Activated naive CD4-positive, alpha-beta T cell treated with anti-CD3 and anti-CD28 coated beads, Interleukin-2, amount 50 U/mL, for 72 hours (primary cell): ENCODE measurements at places on chromosomes 6 and 20.

DNA sequence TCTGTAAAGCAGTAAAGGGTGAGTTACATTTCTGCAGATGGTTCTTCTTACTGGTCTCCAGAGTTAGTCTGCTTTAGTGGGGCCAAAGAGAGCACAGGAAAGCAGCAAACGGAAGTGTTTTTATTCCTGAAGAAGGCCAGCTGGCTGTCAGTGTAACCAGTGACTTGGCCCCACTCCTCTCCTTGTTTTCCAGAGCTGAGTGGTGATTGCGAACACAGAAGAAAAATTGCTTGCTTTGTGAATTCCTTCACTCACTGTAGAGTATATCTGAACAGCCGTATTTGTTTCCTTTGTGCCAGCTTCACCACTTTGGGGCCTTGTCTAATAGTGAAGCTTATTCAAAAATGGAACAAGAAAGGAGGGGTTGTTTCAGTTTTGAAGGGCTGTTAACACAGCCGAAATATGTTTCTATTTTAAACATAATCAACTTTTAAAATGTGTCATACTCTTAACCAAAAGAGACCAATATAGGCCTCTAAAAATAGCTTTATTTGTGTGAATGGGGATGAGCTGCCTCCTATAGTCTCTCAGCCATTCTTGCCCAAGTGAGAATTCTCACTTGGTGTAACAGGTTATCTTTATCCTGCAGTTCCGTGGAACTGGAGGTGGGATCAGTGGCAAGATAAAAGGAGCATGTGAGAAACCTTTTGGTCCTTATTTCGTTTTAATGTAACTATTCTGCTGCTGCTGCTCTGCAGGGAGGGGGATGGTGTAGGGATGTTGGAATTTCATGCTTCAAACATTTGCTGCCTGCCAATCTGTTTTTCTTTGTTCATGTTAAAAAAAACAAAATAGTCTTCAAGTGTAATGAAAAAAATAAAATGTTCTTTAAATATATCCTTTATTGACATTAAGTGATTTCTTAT lies 37.8 kb downstream of the ZC2HC1B start:
- DNase-seq = no peak

- no peak for DNase-seq
These were observed 30.0 kb upstream of the PHACTR2 start for GRCh38 chr6:143647732-143648131.

- no peak for DNase-seq
These were observed 172.4 kb upstream of the MYLIP start for GRCh38 chr6:15956205-15957106.

- no peak for DNase-seq
These were observed 11.8 kb upstream of the CD93 start for GRCh38 chr20:23097636-23098580.

GRCh38 chr20:18904624-18905023 lies 91.0 kb downstream of the SCP2D1 start:
- DNase-seq = no peak

GRCh38 chr6:66226109-66226508 lies 519.1 kb upstream of the EYS start:
- no peak for DNase-seq

GRCh38 chr6:11999246-11999645 lies 12.9 kb upstream of the HIVEP1 start:
- no peak for DNase-seq

DNA sequence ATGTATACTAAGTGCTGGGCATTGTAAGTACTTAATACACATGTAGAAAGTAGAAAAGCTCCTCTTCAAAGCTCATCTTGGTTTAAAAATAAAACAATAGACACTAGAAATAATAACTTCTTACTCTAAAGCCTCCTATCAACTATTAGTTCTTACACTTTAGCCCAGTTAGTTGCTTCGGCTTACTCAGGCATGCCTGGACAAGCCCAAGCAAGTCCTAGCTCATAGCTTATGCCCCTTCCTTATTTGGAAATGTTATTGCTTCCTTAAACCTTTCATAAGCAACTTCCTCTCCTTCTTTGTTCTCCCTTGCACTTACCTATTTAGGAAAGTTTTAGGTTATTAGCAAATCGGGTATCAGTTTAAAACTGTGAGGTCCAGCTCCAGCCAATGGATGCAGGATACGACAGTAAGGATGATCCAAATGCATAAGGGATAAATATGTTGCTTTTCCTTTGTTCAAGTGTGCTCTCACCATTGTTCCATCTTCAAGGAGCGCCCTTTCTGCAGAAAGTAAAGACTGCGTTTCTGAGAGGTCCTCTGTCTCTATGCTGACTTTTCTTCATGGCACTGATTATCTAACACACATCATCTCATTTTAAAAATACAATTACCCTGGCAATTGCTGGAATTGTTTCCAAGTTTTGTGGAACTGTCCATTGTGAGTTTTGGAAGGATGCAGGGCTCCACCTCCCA lies 12.3 kb downstream of the TMEM30A start:
- DNase-seq = no peak

GRCh38 chr6:89836639-89837222 lies 7.1 kb downstream of the CASP8AP2 start:
- no peak for DNase-seq

DNA sequence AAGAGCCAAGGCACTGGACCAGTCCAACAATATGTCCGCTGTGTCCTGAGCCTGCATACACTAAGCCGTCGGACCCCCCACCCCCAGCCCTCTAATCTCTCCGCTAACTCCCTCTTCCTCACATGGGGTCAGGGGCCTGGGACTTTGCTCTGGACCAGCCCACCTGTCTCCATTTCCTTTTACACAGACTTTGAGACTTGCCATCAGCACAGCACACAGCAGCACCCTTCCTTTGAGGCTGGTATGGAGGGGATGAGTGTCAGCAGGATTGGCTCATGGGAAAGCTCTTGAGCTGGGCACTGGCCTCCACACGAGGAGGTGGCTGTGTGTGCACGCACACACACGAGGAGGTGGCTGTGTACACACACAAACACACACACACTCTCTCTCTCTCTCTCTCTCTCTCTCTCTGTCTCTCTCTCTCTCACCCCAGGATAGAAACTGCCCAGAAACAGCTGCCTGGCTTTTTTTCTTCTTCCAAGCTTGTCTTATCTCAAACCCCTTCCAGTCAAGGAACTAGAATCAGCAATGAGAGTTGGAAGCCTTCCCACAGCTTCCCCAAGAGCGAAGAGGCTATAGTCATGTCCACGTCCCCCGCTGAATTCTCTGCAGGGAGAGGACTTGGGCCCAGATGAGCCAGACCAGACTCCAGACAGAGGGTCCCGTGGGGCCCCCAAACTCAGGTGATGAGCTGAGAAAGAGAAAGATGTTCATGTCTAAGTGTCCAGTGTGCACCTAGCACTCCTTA lies 18.6 kb downstream of the SLC9A8 start:
- no peak for DNase-seq

GRCh38 chr6:159904497-159904911 lies 13.7 kb downstream of the MAS1 start:
- DNase-seq = no peak

- DNase-seq = no peak
These were observed 9.8 kb upstream of the BPI start for GRCh38 chr20:38294076-38294591.
